ENCODE measurements at places on chromosomes 13 and 19.

DNA sequence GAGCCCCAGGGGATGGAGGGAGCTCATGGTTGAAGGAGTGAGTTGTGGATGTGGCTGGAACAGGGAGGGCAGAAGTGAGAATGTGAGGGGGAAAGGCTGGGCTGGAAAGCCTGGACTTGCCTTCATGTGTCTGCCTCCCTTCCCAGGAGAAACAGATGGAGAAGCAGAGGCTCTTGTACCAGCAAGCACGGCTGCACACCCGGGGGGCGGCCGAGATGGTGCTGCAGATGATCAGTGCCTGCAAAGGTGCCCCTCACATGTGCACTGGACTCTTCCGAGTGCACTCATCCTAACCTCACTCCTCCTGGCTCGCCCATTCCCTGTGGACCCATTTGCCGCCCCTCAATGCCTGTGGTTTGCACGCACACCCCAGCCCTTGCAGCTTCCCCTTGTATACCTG, 83.2 kb downstream of the MAP4K1 start:
- DNase-seq = no peak

- no peak for DNase-seq
Observed at GRCh38 chr19:38290631-38291147, 13.4 kb upstream of the C19orf33 start.

GRCh38 chr13:49238621-49239020, 9.1 kb upstream of the CDADC1 start:
- DNase-seq = no peak

DNA sequence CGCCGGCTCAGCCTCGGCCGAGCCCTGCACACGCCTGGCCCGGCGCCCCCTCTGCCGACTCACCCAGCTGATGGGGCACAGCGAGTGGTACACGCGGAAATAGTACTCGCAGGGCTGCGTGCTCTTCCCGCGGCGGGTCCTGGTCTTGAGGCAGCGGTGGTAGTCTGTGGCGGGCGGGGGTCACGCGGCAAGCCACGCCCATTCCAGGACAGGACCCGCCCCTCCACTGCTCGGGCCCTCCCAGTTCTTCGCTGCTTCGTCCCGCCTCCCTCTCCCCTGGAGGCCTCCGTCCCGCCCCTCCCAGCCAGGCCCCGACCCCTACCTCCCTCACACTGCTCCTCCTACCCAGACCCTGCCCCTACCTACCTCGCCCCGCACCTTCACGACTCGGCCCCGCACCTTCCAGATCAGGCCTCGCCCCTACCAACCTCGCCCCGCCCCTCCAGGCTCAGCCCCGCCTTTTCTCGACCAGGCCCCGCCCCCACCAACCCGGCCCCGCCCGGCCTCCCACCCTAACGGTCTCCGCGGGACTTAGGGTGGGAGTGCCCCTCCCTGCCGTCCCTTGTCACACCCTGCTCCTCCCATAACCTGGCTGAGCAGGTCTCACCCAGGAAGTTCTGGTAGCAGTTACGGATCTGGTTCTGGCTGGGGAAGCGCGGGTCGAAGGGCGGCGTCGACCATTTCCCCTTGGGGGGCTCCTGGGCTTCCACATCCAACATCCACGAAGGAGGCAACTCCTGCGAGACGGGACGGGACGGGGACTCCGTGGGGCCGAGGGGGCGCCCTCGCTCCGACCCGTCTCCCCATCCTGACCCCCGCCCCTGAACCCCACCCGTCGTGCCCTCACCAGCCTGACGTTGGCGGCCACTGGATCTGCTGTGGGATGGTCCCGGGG, 469 bp downstream of the COX6B2 start:
- peak; percentile 46 for DNase-seq

Data from stimulated activated CD4-positive, alpha-beta T cell treated with anti-CD3 and anti-CD28 coated beads, Interleukin-4, amount 100 ng/mL, for 4 hours (primary cell).